HepG2 (cell line): ENCODE measurements at places on chromosomes 11 and 22. TPM values are rescaled to one million over a fixed set of nuclear protein-coding genes. Genes with fewer than 3 reads are reported as not detected.

DMC1 gene
- total RNA-seq, result 0.28 and 0.82 TPM in 2 replicates

GALNT18 gene
- 0.10 TPM in 1 of 2 replicates, not detected in the other for total RNA-seq

HOATZ gene
- not detected in 2 replicates for total RNA-seq

RASL10A gene
- total RNA-seq, result 0.22 TPM in 1 of 2 replicates, not detected in the other

TREH gene
- 0.46 and 0.86 TPM in 2 replicates for total RNA-seq

- peak; percentile 28 for DNase-seq
Observed at GRCh38 chr11:35373284-35373933, 45.9 kb downstream of the SLC1A2 start.

- peak; percentile 60 for DNase-seq
Observed at GRCh38 chr11:64306876-64307622, 1.7 kb downstream of the ESRRA start.

GRCh38 chr22:50293441-50294318 lies 13.8 kb downstream of the PLXNB2 start:
- peak; percentile 87 for DNase-seq

DNA sequence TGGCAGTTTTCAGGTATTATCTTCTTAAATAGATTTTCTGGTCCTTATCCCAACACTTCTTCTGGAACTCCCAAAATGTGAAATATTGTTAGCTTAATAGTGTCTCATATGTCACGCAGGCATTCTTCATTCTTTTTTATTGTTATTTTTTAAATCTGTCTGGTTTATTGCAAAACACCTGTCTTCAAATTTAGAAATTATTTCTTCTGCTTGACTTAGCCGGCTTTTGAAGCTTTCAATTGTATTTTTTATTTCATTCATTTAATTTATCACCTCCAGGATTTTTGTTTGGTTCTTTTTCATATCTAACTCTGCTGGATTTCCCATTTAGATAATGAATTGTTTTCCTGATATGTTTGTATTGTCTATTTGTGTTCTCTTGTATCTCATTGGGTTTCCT lies 49.9 kb downstream of the KCNQ1OT1 start:
- DNase-seq, result no peak

GRCh38 chr11:794013-794765 lies 3.9 kb downstream of the SLC25A22 start:
- DNase-seq, result no peak

- no peak for DNase-seq
Observed at GRCh38 chr11:44698252-44698912, 28.4 kb upstream of the TSPAN18 start.

DNA sequence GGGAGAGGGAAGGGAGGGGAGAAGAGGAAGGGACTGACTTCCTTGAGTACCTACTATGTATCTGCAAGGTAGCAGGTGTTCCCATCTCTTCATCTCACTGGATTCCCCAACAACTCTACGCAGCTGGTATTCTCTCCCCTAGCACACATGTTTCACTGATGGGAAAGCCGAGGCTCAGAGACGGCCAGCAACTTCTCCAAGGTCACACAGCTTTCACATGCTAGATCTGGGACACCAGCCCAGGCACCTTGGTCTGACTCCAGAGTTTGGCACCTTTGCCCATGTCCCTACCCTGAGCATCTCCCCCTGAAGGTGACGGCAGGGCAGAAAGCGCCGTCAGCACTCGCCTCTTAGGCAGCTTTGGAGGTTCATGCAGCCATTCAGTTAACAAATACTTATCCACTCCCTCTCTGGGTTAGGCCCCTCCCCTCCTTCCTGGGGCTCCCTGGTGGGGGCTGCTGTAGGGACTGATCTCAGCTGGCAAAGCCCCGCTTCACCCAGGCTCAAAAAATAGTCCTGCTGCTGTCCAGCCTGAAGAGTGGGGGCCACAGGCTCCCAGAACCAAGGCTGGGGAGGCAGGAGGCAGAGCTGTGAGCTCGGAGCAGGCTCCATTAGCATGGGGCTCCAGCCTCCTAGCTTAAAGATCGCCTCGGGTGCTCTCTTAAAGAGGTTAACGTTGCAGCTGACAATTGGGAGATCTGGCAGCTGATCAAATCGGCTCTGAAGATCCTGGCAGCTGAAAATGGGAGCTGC lies 79.4 kb downstream of the IGLL1 start:
- no peak for DNase-seq

DNA sequence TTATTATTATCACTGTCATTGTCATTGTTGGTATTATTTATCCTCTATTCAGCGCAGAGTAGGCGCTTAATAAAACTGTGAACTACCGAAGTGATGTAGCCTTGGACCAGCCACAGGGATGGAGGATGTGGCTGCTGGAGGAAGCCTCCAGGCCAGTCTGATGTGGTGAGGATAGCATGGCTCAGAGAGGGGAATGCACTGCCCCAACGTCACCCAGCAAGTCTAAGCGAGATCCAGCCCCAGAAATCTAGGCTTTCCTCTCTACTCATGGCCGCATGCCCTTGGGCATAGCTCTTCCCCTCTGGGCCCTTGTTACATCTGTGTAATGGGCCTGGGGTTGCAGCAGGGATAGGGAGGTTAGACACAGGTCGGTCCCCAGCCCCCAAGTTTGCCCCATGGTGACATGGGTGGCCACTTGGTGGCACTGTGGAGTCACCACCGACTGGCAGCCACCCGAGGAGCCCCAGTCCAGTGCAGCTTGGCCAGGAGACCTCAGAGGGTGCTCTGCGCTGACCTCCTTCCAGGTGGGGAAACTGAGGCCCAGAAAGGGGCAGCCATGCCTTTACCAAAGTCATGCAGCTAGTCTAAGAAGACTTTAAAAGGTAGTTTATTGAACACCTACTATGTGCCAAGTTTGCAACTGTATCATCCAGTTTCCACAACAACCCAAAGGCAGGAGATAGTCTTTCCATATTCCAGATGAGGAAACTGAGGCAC lies 395.7 kb downstream of the MN1 start:
- peak; percentile 16 for DNase-seq

DNA sequence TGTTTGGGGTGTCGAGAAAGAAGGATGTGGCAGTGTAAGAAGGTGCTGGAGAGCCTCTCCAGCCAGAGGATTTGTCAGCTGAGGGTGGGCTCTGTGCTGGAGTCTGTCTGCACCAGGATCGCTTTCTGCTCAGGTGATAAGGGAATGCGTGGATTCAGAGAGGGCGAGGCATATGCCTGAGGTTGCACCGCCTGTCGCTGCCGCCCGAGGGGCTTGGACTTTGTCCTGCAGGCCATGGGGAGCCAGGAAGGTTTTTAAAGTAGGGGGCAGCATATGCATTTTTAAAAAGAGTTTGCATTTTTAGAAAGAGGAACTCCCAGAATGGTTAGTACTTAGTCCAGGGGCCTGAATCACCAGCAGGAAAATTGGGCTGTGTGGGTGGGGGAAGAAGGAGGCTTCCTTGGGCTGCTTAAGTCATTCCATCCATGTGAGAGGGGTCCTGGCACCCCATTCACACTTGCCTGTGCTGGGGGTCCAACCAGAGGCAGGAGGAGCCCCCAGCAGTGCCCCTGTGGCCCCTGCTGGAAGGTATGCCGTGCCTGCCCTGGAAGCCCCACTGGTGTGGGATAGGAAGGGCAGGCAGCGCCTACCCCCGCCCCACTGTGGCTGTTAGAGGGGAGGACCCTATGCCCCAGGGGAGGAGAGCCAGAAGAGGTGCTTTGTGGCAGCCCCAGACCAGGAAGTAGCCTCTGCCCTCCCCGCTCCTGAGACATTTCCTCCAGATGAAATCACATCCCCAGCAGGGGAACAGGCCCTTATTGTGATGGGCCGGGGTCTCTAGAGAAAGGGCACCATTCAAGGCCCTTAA lies 35.8 kb upstream of the MYRF start:
- no peak for DNase-seq

DNA sequence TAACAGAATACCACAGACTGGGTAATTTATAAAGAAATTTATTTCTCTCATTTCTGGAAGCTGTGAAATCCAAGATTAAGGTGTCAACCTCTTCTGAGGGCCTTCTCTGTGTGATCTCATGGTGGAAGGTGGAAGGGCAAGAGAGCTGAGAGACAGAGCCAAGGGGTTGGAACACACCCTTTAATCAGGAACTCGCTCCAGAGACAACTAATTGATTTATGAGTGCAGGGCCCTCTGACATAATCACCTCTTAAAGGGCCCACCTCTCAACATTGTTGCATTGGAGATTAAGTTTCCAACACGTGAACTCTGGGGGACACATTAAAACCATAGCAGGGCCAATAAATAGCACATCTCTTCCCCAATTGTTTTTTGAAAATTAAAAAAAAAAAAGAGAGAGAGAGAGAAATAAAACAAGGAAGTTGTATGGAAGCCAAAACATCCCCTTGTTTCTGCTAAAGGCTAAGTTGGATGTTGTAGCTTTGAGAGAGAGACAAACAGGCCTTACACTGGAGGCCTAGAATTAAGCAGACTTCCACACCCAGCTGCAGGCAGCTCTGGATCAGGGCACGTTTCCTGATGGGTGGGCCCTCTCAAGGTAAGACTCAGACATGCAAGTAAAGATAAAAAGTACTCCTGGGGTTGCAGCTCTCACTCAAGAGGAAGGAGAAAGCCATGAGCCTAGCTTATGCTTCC lies 64.1 kb upstream of the BIRC3 start:
- no peak for DNase-seq
